ENCODE measurements at places on chromosomes 7 and 10.

DNA sequence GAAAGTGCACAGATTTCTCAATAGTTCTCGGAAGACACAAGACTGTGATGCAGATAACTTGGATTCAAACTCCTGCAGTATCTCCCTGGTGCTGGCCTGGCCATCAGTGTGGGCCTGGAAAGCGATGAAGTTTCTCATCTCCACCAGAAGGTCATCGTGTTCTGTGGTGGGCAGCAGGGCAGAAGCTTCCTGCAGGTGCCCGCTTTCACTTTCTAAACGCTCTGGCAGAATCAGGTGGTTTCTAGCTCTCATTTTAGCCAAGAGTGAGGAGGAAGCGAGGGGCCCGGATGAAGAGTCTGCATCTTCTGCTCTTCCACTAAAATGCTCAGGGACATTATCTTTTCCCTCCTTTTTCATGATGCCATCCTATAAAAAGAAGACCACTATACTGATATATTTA, 63.0 kb upstream of the DRGX start:
- no peak for DNase-seq

- no peak for DNase-seq
Observed at GRCh38 chr7:4768597-4769569, 6.5 kb upstream of the AP5Z1 start.

- DNase-seq = no peak
Observed at GRCh38 chr10:123790132-123790885, 101.3 kb downstream of the CPXM2 start.

GRCh38 chr7:36161996-36162395, 8.9 kb downstream of the EEPD1 start:
- DNase-seq = no peak

DNA sequence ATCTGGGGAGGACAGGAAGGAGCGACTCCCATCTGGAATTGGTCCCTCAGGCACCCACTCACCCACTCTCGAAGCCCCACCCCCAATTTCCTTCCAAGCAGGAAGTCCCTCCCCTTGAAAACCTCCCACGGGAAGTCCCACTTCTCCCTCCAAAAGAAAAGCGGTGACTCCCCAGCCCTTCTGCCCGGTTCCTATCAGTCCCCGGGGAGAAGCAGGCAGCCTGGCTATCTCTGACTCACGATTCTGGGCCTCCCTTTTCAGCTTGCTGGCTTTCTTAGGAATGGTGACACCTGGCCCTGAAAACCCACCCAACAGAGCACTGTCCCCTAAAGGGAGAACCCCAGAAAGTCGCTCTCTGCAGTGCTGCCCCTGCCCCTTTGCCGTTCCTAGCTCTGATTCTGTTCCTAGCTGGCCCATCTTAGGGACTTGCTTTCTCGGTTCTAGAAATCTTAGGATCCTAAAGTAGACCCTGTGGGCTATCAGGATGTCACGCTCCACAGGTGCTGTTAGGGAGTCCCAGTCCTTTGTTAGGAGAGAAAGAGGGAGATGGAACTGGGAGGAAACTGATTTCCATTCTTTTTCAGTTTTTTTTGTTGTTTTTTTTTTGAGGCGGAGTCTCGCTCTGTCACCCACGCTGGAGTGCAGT, 6.0 kb downstream of the TSC22D4 start:
- DNase-seq = no peak

DNA sequence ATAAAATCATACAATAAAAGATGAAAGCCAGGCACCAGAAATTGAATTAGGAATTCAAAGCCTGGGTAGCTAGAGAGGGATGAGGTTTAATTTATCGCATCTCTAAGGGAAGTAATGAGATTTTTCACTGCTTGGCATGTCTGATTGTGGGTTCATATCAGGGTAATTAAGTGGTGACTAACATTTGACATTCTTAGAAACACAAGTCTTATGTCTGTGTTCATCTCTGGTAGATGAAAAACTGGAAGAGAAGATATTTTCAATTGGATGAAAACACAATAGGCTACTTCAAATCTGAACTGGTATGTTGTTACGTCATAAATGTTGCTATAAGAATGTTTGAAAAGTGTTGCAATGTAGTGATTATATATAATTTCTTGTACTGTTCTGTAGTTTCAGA, 36.8 kb upstream of the ARMS2 start:
- no peak for DNase-seq

DNA sequence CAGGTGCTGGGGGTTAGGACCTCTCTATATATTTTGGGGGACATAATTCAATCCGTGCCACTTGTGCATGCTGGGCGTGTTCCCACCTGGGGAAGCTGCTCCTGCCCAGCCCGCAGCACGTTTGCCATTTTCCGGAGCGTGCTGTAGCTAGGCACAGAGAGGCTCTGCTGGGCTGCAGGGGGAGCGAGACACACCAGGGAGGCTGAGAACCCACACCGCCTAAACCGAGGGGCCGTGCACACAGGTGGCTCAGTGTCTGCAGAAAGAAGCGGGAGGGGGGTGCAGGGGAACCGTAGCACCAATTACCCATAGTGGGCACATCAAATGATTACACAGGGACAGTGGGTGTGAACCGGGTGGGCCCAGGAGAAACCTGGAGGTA, 27.0 kb downstream of the PRKAG2 start:
- DNase-seq = no peak

GRCh38 chr10:103829838-103830465, 25.4 kb downstream of the SH3PXD2A start:
- DNase-seq = no peak

DNA sequence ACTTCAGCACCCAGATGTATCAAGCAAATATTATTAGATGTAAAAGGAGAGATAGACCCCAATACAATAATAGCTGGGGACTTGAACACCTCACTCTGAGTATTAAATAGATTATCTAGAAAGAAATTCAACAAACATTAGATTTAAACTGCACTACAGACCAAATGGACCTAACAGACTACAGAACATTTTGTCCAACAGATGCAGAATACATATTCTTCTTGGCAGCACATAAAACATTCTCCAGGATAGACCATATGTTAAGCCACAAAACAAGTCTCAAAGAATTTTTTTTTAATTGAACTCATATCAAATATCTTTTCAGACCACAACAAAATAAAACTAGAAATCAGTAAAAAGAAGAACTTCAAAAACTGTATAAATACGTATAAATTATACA, 130.4 kb downstream of the MTERF1 start:
- DNase-seq = no peak

DNA sequence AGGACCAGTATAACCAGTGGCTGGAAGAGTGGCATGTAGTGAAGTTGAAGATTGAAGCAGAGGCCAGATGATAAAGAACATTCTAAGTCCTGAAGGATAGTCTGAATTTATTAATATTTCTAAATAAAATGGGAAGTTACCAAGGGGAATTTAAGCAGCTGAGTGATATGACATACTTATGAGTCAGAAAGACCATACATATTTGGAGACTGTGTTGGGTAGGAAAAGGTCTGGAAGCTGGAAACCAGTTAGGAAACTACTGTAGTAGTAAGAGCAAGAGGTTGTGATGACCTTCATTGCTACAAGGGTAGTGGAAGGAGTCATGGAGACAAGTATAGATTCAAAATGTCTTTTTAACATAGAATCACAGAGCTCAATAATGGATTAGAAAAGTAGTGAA, 752.3 kb downstream of the SUGCT start:
- DNase-seq = no peak

DNA sequence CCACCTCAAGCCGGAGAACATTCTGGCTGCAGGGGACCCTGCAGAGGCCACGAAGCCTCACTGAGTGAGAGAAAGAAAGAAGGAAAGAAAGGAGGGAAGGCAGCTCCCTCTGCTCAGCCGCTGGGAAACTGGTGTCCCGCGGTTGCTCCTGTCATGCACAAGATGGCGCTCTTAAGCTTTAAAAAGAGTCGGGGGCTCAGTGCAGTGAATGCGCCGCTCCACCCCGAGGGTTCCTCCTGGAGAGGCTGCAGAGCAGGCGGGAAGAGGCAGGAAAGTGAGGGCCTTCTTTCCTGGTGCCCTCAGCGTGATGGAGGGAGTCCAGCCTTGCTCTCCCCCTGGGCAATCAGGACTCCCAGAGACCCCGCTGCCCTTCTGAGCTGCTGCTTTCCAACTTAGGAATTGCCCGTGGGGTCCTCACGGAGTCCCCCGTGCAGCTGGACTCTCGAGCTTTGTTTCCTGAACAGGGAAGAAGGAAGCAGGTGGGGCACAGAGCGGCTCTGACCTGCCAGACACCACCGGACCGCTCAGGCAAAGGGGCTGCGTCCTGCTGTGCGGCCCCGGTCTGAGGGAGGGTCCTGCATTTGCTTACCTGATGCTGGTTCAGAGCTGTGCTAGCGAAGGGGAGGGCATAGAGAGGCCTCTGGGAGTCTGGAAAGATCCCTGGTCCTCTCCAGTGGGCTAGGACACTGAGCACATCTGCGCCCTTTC, 141.9 kb upstream of the MKI67 start:
- no peak for DNase-seq

- no peak for DNase-seq
Observed at GRCh38 chr7:22945584-22945983, 68.3 kb downstream of the HYCC1 start.

GRCh38 chr10:117266400-117266799, 25.5 kb downstream of the SLC18A2 start:
- DNase-seq = no peak

DNA sequence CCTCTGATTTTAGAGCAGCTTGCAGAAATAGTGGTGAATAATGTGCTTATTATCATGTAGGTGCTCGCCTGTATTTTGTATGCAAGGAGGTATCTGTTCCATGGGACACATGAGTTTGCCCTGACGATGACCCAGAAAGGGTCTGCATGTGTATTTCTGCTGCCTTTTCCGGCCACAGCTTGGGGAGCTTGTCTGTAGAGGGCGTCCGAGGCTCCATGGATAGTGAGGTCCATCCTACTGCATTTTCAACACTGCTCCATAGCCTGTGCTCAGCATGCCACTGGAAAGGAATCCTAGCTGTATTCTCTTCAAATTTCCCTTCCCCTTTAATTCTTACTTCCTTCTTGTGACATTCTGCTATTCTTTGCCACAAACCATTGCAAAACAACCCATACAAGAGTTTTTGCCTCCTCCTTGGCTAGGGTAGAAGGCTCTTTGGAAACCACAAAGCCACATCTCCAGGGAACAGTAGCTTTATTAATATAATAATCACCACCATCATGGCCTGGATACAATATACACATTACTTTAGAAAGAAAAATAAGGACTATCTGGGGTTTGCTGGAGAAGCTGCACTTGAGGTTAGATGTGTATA, 127.7 kb downstream of the DYNC1I1 start:
- no peak for DNase-seq

DNA sequence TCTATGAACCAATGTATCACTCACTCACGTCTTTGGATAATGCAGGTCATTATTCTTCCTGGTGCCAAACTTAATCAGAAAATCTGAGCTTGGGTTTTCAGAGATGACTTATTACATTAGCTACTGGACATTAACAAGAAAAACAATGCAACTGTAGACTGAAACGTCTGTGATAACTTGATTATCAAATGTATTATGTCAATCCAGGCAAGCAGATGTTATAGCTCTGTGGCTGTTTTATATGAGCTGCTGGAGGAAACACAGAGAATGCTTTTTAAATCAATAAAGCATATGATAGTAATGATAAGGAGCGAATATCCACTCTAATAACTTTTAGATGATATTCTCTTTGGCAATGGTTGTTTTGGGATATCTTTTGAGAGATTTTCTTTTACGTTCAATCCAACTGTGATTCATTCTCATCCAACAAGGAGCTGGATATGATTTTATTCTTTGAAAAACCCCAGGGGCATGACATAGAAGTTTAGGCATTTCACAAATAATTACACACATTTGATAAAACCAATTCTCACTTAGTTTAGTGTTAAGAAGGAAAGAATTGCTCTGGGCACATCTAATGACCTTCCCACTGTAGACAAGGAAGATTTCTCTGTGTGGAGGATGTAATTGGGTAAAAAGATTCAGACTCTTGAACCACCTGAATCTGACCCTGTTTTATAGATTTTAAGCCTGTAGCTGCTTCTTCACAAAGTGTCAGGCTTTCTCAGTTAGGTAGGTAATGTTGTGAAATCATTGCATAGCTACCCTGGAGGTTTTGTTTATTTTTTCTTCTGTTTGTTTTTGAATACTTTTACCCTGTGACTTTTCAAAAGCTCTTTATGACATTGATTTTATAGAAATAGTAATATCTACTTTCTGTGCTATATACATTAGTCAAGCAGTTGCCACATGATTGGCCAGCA, 1124.7 kb downstream of the DNAJB9 start:
- DNase-seq = no peak

- no peak for DNase-seq
Observed at GRCh38 chr7:4050126-4050660, 631.9 kb upstream of the FOXK1 start.
